ENCODE measurements at places on chromosomes 1 and 21. TPM values are rescaled to one million over a fixed set of nuclear protein-coding genes. Genes with fewer than 3 reads are reported as not detected.

- no peak for DNase-seq
Measured at GRCh38 chr1:108865316-108865910, 8.5 kb upstream of the AKNAD1 start.

DNA sequence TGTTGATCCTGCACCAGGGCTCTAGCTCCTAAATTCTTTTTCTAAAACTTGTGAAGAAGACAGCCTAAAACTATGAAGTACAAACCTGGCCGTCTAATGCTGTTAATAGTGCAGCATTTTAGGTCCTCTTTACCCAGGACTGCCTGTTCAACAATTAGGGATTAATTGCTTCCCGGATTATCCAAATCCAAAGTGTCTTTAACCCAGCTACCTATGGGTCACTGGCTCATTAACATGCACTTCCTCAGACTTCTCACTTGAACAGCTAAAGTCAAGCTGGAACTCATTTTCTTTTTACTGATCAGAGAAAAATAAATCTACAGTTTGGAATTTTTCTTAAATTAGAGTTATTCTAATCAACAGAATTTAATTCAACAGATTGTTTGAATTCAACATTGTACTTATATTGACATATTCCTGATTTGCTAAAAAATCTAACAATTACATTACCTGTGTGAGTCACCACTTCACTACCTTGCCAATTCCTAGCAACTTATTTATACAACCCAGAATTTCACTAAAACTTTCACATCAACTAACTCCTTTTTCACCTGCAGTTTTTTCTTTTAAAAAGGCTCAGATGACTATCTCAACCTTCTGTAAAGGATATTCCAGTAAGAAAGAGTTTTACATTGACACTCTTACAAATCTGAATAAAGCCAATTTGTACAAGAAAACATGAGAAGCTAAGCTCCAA is 3.3 kb downstream of the HNRNPU start:
- DNase-seq: no peak

Gene UTS2
- total RNA-seq: not detected

Gene TMPRSS3
- not detected for total RNA-seq

Gene TPTE
- total RNA-seq: not detected

Gene CIART
- total RNA-seq: 11.4 TPM

Gene ATP6V1G3
- total RNA-seq: 0.84 TPM

Gene PAX7
- total RNA-seq: not detected
